ENCODE measurements at places on chromosomes 13 and 19.

GRCh38 chr13:48624858-48625257 lies 28.9 kb upstream of the CYSLTR2 start:
- no peak for DNase-seq

GRCh38 chr13:83503424-83503823 lies 378.9 kb downstream of the SLITRK1 start:
- no peak for DNase-seq

DNA sequence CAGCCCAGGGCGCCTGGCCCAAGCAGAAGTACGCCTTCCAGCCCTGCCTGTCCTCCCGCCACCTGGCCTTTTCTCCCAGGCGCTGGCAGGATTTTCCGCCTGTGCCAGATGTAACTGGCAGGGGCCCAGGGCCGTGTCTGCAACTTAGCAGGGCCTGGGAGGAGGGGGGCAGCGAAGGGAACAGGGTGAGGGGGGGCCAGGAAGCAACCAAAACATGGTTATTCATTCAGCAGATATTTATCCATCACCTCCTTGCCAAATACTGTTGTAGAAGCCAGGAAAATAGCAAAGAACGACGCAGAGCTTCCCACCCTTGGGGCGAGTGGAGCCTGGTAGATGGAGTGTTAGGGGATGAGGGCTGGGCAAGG lies 5.6 kb downstream of the TLE6 start:
- no peak for DNase-seq

DNA sequence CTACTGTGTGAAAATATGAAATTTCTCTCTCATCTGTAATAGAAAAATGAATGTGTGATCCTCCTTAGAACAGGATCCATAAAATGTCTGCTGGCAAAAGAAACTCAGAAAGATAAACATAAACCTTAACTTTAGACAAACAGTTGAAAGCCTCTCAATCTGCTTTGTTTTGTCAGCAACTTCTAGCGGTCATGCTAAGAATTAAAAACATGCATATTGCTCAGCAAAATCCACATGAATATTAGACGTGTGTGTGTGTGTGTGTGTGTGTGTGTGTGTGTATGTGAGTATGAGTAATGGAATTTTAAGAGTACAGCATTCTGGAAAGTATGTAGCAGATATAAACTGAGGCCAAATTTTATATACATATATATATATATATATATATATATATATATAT lies 1779.2 kb upstream of the MIR17HG start:
- DNase-seq, result no peak

DNA sequence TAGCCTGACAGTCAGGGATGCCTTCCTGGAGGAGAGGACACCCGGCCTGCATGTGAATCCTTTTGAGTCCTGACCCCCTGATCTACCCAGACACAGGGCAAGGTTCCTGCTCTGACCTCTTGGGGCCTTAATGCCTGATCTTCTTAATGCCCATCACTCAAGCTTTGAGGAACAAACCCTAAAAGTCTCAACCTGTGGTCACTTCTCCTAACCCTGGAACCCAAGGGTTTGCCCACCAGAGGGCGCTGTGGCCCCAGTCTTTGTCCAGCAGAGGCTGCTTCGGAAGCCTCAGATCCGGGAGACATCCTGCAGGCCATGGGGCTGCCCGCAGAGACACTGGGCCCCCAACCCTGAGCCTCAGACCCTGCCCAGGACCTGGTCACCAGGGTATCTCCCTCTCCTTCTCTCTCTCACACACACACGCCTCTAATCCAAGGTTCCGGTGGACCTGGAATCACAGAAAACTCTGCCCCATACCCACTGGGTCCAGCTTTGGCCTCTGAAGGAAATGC lies 9.8 kb upstream of the DPF1 start:
- peak; percentile 53 for DNase-seq

GRCh38 chr13:58239774-58240268 lies 608.3 kb downstream of the PCDH17 start:
- no peak for DNase-seq

DNA sequence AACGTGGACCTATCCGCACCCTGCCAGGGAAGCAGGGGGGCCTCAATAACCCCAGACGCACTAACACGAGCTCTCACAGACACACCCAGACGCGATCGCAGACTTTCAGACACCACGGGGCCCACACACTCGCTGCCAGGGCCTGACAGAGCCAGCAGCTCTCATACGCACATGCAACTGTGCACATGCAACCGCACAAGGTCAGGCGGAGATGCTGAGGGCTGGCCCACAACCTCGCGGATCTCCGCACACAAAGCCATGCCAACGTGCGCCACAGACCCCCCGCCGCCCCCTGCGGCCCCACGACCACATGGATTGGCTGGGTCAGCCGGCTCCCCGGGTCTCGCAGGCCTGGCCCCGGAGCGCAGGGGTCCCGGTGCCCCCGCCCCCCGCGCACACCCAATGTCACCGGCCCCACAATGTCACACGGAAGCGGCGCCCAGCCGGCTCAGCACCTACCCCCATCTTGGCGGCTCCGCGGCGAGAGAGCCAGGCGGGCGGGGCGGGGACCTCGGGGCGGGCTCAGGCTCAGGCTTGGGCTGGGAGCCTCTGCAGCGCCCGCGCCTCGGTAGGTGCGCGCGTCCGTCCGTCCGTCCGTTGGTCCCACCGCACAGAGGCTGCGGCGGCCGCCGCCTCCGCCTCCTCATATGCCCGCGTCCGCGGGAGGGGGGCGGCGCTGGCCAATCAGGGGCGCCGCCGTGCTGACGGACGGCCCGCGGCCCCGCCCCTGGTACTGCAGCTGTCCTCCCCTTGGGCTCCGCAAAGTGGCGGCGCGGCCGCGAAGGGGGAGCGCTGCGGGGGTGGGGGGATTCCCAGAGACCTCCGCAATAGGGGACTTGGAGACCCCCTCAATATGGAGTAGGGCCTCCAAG lies at the start of gene ATP1A3:
TSS of gene ATP1A3 (minus strand) at position 619 of the 872 bp plus-strand sequence. CDS start at position 465, 154 bp downstream.
- DNase-seq, result peak; percentile 15

DNA sequence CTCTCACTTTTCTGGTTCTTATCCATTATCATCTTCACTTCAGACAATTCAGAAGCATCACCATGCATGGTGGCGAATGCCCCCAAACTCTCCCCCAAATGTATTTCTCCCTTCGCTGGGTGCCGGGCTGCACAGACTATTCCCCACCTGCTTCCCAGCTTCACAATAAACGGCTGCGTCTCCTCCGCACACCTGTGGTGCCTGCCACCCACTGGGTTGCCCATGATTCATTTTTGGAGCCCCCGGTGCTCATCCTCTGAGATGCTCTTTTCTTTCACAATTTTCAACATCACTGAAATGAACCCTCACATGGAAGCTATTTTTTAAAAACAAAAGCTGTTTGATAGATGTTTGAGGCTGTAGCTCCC lies 2.8 kb upstream of the F10 start:
- no peak for DNase-seq

DNA sequence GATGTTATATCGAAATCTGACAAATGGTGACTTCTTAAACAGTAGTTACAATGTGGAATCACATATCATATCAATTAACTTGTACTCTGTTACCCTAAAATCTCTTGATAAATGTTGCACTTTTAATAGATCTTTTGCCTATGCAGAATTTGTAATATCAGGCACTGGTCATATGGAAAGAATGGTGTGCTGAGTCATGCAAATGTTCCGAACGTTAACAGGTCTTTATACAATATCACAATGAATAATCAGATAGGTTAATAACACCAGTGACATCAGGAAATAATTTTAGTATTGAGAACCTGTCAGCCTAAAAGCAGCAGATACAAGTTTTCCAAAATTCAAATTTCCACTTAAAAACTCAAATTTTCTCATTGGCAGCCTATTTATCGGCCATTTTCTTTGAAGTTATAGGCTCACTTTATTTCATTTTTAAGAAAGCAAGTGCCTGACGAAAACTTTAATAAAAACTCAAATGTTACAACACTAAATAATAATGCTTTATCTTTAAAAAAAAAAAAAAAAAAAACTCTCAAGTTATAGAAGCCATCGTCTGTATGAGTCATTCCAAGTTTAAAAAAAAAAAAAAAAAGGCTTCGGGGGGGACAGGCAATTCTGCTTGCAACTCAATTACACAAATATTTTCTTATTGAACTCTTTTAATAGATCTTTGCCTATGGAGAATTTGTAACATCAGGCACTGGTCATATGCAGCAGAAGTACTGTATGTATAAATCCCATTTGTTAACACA lies 180.9 kb downstream of the DIAPH3 start:
- DNase-seq, result no peak

GRCh38 chr13:26255115-26255514 lies 1.2 kb downstream of the CDK8 start:
- DNase-seq, result no peak

DNA sequence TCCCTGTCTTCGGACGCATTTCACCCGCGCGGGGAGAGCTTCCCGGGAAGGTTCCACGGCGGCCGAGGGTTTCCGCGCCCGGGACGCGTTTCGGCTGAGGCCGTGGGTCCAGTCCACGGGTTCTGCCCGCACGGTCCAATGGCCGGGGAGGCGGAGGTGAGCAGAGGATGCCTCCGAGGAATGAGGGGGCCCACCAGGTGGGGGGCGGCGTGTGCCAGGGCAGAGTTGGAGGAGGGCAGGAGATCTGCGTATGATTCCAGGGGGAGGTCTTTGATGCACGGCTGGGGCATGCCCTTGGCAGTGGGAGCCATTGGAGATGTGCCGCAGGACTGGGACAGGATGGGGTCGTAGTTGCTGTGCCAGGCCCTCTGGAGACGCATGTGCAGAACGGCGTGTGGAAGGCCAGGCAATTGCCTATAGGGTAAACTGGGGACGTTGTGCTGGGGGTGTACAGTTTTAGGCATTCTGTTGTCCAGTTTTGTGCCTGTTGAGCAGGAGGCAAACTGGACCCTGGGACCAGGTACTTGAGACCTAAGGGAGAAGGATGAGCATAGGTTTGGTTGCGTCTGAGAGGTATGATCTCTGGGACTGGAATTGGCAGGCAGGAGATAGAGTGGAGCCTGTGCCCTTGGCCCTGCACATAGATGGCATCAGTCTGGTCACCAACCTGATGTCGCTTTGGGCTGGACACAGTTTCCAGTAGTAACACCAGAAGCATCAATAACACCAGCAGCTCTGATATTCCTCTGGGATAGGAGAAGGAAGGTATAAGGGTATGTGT lies 751 bp downstream of the ZNF584 start:
- no peak for DNase-seq

- DNase-seq, result no peak
Measured at GRCh38 chr19:4391306-4391693, 9.0 kb downstream of the SH3GL1 start.

GRCh38 chr13:91329733-91330132 lies 17.8 kb upstream of the MIR17HG start:
- DNase-seq, result no peak

DNA sequence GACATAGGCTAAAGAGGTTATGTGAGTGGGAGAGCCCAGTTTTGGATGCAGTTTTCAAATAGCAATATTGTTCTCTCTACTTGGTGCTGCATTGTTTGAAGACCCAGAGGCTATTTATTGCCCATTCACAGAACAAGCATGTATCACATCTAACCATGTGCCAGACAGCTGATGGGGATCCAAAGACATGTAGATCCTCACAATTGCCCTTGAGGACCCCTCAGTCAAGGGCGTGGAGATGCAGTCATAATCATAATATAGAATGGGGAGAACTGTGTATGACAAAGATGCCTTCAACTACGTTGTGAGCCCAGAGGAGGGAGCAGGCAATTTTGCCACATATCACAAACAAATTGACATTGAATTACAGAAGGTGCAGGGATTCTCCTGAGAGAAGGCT lies 70.5 kb downstream of the NHLRC3 start:
- no peak for DNase-seq

GRCh38 chr19:11587975-11588631 lies 9.2 kb upstream of the ZNF627 start:
- no peak for DNase-seq

- no peak for DNase-seq
Measured at GRCh38 chr19:13208672-13209483, 58.7 kb downstream of the IER2 start.

DNA sequence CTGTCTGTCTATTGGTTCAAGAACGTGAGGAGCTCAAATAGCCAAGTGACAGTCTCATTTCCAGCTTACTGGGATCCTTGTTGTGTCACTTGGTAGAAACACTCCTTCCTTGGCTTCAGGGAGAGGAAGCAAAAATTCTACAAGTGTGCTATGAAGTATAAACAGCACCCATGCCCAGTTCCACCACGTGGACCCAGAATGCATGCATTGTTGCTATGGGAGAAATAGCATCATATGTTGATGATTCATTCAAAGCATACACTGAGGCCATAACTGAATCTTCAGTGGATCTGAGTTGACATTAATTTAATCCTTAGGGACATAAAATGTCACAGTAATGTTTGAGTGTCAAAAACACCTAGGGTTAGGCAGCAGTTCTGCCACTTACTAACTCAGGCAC lies 199.0 kb upstream of the RXFP2 start:
- DNase-seq, result no peak

GRCh38 chr19:2060884-2061494 lies 9.9 kb upstream of the MKNK2 start:
- no peak for DNase-seq

DNA sequence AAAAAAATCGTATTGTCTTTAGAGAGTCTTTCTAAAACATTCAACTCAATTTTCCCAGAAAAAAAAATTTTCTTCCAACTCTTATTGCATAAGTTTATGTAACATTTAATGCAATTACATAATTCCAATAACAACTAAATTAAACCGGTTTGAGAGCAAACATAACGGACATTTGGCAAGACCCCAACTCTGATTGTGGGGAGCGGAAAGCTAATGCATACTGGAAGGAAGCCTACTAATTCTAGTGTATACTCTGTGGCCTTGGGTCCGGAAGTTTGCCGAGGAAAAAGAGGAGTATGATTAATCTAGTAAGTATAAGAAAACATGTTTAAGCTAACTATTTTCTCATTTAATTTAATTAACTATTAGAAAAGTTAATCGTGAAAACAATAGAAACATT lies 21.3 kb upstream of the MIR17HG start:
- DNase-seq, result no peak

DNA sequence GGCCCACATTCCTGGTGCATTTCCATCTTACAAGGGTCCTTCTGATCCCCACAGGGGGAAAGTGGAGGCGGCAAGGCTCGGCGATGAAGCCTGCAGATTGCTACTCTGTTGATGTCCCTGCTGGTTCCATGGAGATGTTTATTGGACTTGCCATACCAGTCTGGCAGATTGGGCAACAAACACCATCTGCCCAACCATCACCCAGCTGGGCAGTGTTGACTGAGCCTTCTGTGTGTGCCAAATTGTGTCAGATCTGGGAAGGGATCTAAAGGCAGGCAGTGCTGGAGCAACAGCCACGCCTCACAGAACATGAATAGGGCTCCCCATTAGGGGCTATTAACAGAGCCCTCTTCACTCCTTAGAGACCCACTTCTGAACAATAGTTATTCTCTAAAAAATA lies 35.0 kb downstream of the FLT1 start:
- no peak for DNase-seq

GRCh38 chr19:4025317-4025716 lies 17.8 kb downstream of the PIAS4 start:
- no peak for DNase-seq

- no peak for DNase-seq
Measured at GRCh38 chr13:54029226-54029625, 1000.6 kb downstream of the OLFM4 start.

- no peak for DNase-seq
Measured at GRCh38 chr13:31369213-31369612, 169.4 kb downstream of the B3GLCT start.

Data from stimulated activated CD8-positive, alpha-beta memory T cell treated with anti-CD3 and anti-CD28 coated beads, Interleukin-4, amount 100 ng/mL, for 1 hour (primary cell).